GM04504 (cell line): ENCODE measurements at places on chromosomes 16 and 17.

DNA sequence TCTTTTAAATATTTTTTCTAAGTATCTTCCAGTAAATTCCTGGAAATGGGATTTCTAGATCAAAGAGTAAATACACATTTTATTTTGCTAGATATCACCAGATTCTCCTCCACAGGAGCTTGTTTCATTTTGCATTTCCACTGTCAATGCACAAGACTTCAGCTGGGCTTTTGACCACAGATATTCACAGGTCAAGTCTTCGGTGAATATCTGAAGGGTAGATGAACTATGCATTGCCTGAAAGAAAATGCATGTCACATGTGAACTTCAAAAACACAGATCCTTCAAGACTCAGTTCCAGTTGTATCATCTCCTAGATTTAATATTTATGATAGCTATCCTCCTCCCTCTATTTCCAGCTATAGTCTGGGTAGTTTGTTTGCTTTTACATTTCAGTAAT lies 963.6 kb upstream of the GOT2 start:
- no peak for DNase-seq

- DNase-seq: no peak
These were observed 67.8 kb upstream of the MYOCD start for GRCh38 chr17:12597895-12598294.

DNA sequence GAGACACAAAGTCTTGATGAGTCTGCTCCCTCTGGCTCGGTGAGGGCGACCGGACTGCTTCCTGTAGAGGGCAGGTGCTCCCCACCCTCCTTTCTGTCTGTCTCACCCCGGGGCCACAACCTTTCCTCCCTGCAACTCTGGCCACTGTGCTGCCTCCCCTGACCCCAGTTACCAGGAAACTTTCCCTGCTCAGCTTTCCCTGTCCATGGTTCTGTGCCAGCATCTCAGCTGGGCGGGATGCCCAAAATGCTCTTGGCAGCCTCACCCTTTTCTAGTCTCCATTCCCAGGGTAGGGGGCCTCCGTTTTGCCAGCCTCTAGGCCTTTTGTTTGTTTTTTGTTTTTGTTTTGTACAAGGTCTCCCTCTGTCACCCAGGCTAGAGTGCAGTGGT lies 1.4 kb downstream of the PLD2 start:
- no peak for DNase-seq

DNA sequence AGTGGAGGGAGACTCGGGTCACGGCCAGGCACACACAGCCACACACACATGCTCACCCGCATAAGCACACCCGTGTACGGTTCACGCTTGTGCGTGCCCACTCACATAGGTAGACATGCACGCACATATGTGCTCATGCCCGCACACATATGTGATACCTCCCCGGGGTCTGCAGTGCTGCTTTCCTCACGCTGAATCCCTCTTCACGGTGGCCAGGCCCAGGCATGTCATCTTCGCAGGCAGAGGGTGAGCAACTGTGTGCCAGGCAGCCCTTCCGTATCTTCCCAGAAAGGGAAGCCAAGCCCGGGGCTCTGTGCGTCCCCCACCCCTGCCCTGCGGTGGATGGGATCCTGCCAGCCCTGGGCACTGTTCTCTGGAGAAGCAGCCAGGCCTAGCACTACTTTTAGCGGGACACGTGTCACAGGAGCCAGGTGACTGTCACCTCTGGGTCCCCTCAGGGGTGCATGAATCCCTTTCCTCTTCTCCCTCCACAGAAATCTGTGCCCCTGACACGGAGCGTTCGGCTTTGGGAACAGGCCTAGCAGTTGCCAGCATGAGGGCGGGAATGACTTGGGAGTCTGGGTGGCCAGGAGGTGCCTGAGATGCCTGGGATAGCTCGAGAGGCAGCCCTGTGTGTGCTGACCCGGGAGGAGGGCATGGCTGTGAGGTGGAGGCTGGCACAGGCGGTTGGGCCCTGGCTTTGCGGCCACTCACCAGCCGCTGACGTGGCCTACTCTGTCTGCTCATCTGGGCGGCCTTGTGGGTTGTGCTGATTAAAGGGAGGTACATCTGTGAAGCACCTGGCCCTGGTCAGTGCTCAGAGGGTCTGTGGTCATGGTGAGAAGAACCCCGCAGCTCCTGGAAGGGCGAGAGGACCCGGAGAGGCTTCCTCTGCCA lies 47.5 kb downstream of the BAIAP2 start:
- DNase-seq: no peak

DNA sequence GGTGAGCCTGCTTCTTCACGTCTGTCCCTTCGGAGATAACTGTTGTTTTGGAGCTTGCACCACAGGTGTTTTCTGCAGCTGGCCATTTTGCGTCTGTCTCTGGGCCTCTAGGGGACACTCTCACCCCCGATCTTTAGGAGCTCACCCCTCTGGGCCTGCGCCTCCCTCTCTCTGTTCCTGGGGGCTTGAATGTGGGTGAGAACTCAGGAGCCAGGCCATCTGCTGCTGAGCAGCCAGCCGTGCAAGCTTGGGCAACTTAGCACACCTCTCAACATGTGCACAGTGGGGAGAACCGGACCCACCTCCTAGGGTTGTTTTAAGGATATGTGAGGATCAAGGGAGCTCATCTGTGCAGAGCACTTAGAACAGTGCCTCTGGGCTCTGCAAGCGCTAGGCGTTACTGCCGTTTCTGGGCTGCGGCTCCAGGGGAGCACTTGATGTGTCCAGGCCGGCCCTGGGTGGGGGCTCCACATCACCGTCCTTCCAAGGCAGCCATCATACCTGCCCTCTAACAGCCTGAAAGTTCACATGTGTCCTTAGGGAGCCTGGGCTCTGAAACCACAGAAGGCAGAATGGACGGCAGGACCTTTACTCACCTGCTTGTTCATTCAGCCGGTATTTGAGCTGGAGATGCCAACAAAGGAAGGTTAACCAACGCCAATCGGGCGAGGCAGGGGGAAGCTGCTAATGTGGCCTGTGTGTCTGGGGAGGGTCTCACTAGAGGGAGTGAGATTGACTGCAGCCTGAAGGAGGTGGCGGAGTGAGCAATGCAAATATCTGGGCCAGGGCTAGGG lies 66.3 kb downstream of the MRC2 start:
- DNase-seq: no peak

- no peak for DNase-seq
These were observed 141.1 kb downstream of the RGS9 start for GRCh38 chr17:65278050-65278819.

DNA sequence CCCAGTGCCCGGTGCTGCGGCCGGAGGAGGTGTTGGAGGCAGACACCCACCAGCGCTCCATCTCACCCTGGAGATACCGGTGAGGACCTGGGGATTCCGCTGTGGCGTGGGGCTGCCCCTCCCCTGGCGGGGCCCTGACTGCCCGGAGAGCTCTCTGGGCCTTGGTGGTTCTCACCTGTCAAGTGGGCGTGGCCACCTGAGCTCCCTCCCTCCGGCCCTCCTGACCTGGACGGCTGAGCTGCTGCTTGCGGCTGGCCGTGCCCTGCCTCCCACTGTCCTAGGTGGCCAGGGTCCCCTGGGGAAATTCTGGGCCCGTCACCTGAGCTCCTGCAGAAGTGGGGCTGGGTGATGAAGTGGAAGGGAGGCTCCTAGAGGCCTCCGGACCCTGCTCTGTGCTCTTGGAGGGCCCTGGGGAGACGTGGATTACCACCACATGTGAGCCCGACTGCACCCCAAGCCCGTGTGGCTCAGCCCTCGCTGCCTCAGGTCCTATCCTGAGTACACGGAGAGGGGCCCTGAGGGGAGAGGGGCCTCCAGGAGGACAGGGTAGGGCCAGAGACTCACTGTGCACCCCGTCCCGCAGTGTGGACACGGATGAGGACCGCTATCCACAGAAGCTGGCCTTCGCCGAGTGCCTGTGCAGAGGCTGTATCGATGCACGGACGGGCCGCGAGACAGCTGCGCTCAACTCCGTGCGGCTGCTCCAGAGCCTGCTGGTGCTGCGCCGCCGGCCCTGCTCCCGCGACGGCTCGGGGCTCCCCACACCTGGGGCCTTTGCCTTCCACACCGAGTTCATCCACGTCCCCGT lies 1.1 kb downstream of the IL17C start:
- no peak for DNase-seq

- no peak for DNase-seq
These were observed 109.8 kb downstream of the MSI2 start for GRCh38 chr17:57366177-57366557.
